Stimulated activated CD8-positive, alpha-beta memory T cell treated with anti-CD3 and anti-CD28 coated beads, Interleukin-4, amount 100 ng/mL, for 4 hours (primary cell): ENCODE measurements at places on chromosomes 1 and 21.

DNA sequence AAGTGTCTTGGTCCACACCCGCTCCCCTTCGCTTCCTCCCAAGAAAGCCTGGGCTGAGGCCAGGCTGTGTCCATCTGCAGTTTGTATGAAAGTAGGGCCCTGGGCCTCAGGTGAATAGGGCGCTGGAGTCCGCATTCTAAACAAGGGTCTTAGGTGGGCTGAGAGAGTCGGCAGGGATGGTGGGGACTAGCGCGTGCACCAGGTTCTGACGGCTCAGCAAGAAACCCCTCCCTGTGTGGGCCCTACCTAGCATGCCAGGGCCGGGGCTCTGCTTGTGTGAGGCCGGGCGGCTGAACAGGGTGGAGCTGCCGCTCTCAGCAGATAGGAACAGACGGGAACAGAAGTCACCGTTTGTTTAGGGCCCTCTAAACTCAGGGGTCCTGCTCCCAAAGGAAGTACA lies 1.7 kb downstream of the ACTRT2 start:
- no peak for DNase-seq

DNA sequence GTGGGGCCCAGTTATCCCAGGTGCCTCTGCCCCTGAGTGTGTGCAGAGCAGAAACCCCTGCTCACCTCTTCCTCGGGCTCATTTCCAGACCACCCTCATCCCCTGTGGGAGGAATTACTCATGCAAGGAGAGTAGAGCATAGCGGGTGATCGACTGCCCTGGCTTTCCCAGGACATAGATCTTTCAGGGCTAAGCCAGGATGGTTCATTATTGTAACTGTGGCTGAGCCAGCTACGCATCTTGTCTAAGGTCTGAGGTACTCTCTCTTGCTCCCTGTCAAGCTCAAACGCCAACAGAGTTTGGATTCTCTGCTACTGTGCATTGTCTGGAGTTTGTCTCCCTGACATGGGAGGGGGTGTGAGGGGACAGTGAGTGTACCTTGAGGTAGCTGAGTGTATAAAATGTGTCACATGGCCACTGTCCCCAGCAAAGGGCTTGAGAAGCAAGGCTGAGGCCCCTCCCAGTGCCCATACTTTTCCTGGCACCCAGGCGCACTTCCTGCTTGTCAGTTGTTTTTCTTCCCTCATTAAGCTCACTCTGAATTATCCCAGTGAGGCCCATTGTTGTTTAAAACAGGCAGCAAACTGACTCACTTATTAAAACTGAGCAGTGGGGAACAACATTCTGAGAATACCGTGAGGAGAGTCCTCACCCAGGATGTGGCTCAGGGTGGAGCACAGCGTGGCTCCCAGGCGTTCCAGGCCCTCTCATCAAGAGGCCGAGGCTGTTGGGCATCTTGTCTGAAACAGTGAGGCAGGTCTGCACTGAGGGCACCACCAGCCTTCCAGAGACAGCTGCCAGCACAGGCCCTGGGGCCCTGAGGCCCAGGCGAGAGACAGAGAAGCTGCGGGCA lies 92.9 kb downstream of the LAMC2 start:
- DNase-seq = no peak

GRCh38 chr1:152968248-152968647 lies 2.2 kb upstream of the SPRR4 start:
- no peak for DNase-seq

DNA sequence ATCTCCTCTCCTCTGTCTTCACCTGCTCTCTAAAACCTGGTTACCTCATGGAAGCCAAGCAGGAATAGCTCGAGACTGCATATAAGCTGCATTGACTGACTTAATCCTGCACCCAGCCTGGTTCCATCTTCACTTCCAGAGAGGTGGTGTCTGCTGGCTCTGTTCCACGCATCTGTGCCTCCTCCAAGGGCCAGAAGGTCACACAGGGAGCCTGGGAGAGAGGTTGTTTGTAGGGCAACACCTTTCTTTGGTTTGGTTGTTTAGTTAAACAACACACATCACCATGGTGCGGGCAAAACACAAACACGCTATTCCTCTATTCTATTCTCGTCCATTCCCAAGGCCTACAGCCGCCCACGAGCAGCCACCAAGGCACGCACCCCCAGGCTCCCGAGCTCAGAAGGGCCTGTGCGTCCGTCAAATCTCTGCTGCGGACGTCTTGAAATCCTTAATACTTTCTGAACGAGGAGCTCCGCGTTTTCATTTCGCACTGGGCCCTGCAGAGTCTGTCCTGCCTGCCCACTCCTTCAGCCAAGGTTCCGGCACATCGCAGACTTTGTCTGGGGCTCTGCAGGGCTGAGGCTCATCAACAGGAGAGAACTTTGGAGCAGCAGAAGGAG lies 116.2 kb downstream of the RIPK4 start:
- no peak for DNase-seq

- no peak for DNase-seq
These were observed 70.8 kb downstream of the JAK1 start for GRCh38 chr1:64895500-64895899.

DNA sequence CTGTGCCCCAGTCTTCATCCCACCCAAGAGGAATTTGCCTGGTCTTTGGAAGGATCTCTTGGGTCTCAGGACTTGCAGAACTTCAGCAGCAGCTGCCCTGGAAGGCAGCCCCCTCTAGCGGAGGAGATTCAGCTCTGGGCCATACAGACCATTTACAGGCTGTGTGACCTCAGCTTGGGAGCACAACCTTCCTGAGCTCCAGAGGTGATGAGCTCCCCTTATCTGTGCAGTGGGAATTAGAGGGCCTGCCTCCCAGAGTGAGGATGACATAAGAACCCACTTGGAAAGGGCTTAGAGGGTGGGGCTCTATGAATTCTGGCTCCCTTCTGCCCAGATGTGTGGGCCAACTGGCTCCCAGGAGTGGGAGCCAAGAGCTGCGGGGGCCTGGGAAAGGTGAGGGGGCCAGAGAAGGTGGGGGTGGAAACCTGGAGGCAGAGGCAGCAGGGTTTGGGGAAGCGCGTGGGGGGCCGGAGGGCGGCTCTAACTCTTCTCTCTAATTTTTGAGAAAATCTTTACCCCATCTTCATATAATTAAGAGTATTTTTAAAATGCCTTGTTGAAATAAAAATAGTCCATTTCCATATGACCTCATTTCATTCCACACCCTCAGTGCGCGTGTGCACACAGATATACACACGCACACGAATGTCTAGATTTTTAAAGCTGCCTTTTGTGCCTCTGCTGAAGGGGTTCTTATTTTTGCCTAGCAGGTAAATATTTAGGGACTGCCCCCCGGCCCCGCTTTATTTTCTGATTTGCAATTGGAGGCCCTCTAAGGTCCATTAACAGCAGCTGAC lies 21.5 kb downstream of the EPHB2 start:
- DNase-seq = no peak

GRCh38 chr21:35016517-35017188 lies 32.4 kb downstream of the RUNX1 start:
- DNase-seq = no peak

DNA sequence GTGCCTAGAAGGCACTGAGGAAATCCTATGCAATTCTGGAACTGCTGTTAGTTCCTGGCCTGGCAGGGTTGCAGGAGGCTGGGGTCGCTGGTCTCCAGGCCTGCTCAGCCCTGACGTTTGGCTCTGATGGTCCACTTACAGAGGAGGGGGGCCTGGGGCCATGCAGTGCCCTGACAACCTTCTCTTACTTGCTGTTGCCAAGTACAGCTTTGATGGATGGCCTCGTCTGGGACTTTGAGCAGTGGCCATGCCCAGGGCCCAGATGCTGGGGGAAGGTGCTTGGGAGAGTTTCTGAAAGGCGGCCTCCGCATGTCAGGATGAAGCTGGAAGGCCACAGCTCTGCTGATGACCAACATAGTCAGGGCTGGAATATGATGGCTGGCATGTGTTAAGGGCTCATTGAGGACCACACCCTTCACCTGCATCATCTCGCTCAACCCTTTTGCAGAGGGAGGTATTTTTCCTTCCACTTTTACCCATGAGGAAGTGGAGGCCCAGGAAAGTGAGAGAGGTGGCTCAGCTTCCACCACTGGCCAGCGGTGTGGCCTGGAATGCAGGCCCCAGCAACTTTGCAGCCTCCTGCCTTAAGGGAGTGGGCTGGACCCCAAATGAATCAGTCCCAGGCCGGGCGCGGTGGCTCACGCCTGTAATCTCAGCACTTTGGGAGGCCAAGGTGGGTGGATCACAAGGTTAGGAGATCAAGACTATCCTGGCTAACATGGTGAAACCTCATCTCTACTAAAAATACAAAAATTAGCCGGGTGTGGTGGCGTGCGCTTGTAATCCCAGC lies 34.7 kb upstream of the LRRC3 start:
- DNase-seq = no peak

GRCh38 chr1:182845379-182845778 lies 6.2 kb downstream of the DHX9 start:
- no peak for DNase-seq

GRCh38 chr1:2786329-2787162 lies 14.9 kb downstream of the TTC34 start:
- DNase-seq = peak; percentile 33

GRCh38 chr1:169707912-169708604 lies 3.4 kb downstream of the SELL start:
- DNase-seq = no peak

GRCh38 chr1:208258277-208258676 lies 14.1 kb upstream of the PLXNA2 start:
- no peak for DNase-seq

GRCh38 chr21:23732776-23733175 lies 1874.5 kb downstream of the MRPL39 start:
- DNase-seq = no peak

- DNase-seq = peak; percentile 50
These were observed at the start of gene HEYL for GRCh38 chr1:39639305-39640130. TSS of gene HEYL (minus strand) at chr1:39639643. CDS start at chr1:39639625, 18 bp downstream.

GRCh38 chr1:206690516-206690915 lies 5.8 kb downstream of the MAPKAPK2 start:
- DNase-seq = no peak

DNA sequence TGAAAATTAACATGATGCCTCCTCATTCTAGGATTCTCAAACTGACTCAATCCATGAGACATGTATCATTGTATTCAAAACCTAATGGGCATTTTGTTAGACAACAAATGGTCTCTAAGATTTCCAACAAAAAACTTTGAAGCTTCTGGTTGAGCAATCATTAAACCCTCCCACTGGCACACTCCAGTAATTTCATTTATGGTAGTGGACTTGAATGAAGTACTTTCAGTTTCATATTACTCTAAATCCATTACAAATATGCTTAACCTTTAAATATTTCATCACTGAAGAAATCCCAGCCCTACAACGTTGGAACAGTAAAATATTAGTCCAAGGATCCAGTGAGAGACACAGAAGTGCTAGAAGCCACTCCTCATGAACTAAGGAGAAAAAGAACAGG lies 43.5 kb downstream of the GBP6 start:
- DNase-seq = no peak

- DNase-seq = no peak
These were observed 22.6 kb downstream of the CACNA1S start for GRCh38 chr1:201089596-201089995.

- no peak for DNase-seq
These were observed 36.3 kb downstream of the GPR161 start for GRCh38 chr1:168100315-168101002.

GRCh38 chr1:47558601-47559593 lies 121.1 kb downstream of the FOXD2 start:
- DNase-seq = no peak

- no peak for DNase-seq
These were observed 13.1 kb downstream of the VPS26C start for GRCh38 chr21:37253991-37254390.

- no peak for DNase-seq
These were observed 59.2 kb downstream of the B3GALT5 start for GRCh38 chr21:39671986-39672385.

GRCh38 chr1:21552715-21553114 lies 43.5 kb downstream of the ALPL start:
- no peak for DNase-seq

GRCh38 chr1:162687870-162688269 lies 55.6 kb downstream of the DDR2 start:
- DNase-seq = no peak

- no peak for DNase-seq
These were observed 7.0 kb upstream of the GPR88 start for GRCh38 chr1:100530880-100531487.

- no peak for DNase-seq
These were observed 44.1 kb upstream of the DOCK7 start for GRCh38 chr1:62732331-62732730.

DNA sequence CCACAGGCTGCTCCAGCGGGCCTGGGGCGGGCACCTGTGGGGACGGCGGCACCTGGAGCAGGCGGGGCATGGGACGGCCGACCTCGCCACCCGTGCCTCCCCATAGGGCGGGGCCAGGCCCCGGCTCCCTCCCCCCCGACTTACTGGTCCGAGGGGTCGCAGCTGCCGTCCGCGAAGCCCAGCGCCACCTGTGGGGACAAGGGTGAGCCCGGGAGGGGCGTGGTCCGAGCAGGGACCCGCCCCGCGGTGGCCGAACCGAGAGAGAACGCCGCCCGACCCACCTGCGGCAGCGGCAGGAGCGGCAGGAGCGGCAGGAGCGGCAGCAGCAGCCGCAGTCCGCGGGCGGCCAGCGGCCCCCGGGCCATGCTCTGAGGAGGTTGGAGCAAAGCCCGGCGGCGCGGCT lies at the start of gene TMEM52:
Gene TMEM52 (minus strand): TSS at position 379 of the 403 bp plus-strand sequence. CDS start 14 bp downstream, at position 365.
- no peak for DNase-seq

GRCh38 chr1:6360517-6361070 lies 33.0 kb downstream of the ACOT7 start:
- DNase-seq = no peak

DNA sequence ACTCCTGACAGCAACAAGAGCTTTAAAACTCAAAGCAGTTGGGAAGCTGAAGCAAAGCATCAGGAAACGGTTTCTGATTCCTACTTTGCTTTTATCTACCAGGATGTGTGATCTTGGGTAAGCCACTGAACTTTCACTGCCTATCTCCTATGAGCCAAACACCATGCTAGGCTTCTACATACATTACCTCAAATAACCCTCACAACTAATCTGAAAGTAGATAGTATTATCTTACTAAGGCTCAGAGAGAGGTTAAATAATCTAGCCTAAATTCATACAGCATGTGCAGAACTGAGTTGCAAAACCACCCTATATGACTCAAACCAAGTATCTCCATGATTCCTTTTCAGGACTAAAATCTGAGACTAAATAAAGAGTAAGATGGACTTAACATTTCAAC lies 83.8 kb downstream of the EVI5 start:
- no peak for DNase-seq

GRCh38 chr1:42956739-42957138 lies 1.9 kb downstream of the SLC2A1 start:
- no peak for DNase-seq

- DNase-seq = no peak
These were observed 44.5 kb downstream of the CBS start for GRCh38 chr21:43031121-43031619.
